ENCODE measurements at places on chromosomes 16 and 17. TPM values are rescaled to one million over a fixed set of nuclear protein-coding genes. Genes with fewer than 3 reads are reported as not detected.

DNA sequence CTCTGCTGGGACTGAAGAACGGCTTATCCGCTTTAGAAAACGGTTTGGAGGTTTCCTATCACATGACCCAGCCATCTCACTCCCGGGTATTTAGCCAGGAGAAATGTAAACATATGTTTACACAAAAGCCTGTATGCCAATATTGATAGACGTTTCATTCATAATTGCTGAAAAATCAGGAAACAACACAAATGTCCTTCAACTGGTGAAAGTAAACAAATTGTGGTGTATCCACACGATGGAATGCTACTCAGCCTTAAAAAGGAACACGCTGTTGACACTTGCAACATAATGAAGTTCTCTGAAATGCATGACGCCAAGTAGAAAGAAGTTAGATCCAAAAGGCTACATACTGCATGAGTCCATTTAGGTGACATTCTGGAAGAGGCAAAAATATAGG, 157.6 kb downstream of the SLC39A11 start:
- H3K4me1 ChIP-seq, result peaks cover 8% of the 10 kb centered on the region
- H3K27ac ChIP-seq, result no peak overlapping the region
- no peaks in the 10 kb centered on the region for H3K27me3 ChIP-seq
- H3K36me3 ChIP-seq, result no peaks in the 10 kb centered on the region
- H3K4me3 ChIP-seq, result no peak overlapping the region

Gene SOCS3
- 218 TPM for total RNA-seq

Gene SALL1
- not detected for total RNA-seq

Gene TERF2IP
- total RNA-seq, result 133 TPM

- no peaks in the 10 kb centered on the region for H3K4me1 ChIP-seq
- no peak overlapping the region for H3K27ac ChIP-seq
- H3K4me3 ChIP-seq, result no peak overlapping the region
- DNase-seq, result no peak
- no peaks in the 10 kb centered on the region for H3K36me3 ChIP-seq
These were observed 3.1 kb downstream of the CHST5 start for GRCh38 chr16:75532791-75533190.

DNA sequence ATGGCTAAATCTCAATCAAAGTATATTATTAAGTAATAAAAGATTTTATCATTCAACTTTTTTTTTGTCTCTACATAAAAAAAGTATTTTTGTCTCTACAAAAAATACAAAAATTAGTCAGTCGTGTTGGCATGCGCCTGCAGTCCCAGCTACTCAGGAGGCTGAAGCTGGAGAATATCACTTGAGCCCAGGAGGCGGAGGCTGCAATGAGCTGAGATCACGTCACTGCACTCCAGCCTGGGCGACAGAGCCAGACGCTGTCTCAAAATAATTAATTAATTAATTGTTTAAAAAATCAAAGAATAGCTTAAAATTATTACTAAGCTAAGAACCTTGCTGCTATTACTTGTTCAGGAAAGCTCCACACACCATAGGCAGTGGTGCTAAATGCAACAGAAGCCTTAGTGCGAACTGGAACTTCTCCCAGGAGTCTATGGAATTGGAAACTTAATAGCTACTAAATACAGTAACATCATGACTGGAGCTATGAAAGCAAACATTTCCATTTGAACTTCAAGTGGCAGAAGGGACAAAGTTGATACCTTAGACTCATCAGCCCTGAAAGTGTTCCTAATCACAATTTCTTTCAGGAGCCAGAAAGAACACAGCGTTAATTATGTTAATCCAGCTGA, 22.6 kb downstream of the ADCY9 start:
- DNase-seq, result no peak
- H3K4me3 ChIP-seq, result no peak overlapping the region
- no peak overlapping the region for H3K27ac ChIP-seq
- no peaks in the 10 kb centered on the region for H3K36me3 ChIP-seq
- H3K27me3 ChIP-seq, result no peaks in the 10 kb centered on the region
- no peaks in the 10 kb centered on the region for H3K4me1 ChIP-seq

DNA sequence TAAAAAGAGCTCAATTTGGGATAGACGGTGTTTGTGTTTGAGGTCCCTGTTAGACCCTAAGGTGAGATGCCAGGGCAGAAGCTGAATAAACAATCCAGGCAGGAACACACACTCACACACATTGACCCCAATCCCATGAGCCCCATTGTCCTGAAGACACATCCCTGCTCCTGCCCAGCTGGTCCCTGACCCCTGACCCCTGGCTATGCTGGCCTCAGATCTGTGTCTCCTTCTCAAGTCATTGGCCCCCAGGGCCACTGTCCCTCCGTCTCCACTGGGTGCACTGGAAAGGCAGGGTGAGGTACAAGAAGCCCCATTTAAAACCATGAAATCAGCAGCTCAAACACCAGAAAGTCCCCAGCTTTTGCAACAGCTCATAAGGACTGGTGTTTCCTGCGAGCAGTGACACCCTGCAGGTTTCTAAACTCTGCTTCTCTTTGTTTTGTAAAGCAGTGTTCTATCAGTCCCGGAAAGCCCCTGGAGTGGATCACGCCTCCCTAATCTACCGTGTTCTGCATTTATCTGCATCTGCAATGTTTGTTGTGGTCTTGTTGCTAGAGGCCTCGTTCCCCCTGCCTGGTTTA, 18.0 kb upstream of the ASGR2 start:
- H3K36me3 ChIP-seq, result no peaks in the 10 kb centered on the region
- peak; percentile 59 for DNase-seq
- peaks cover 9% of the 10 kb centered on the region for H3K4me1 ChIP-seq
- H3K4me3 ChIP-seq, result peak overlapping the region; percentile 41
- peak overlapping the region; percentile 61 for H3K27ac ChIP-seq

Gene SLC52A1
- total RNA-seq, result 0.22 TPM

DNA sequence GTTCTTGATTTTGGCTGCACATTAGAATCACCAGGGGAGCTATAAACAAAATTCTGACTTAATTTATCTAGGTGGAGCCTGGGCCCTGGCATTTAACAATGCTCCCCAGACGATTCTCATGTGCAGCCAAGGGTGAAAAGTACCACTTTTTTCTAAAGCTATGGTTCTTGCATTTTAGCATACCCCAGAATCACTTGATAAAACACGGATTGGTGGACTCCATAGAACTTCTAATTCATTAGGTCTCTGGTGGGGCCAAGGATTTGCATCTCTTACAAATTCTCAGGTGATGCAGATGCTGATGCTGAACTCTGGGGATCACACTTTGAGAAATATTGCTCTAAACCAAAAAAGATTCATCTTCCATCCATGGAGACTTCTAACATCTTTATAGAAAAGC, 74.5 kb downstream of the RPGRIP1L start:
- no peaks in the 10 kb centered on the region for H3K4me1 ChIP-seq
- no peak overlapping the region for H3K4me3 ChIP-seq
- no peaks in the 10 kb centered on the region for H3K27me3 ChIP-seq
- DNase-seq, result no peak

- H3K4me3 ChIP-seq, result no peak overlapping the region
- H3K36me3 ChIP-seq, result no peaks in the 10 kb centered on the region
- DNase-seq, result no peak
- no peaks in the 10 kb centered on the region for H3K4me1 ChIP-seq
These were observed 3.7 kb downstream of the TNS4 start for GRCh38 chr17:40497695-40498094.

DNA sequence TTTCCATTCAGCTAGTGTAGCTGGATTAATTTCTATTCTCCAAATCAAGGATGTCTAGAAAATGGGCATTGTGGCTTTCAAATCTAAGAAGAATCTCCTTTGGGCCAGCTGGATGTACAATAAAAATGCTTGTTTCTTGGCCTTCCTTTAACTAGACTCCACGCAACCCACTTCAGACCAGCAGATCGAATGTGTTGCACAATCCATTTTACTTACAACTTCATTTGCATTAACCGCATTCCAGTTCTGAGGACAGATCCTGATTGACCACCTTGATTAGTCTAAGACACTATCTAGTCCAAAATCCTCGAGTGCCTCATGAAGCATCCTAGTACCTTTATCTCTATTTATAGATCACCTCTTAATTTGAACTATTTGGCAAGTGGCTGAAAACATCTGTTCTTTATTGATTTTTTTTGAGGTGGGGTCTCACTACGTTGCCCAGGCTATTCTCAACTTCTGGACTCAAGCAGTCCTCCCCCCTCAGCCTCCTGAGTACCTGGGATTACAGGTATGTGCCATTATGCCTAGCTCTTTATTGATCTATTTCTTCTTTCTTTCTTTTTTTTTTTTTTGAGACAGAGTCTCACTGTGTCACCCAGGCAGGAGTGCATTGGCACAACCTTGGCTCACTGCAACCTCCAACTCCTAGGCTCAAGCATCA, 20.3 kb upstream of the HAS3 start:
- no peaks in the 10 kb centered on the region for H3K27me3 ChIP-seq
- H3K36me3 ChIP-seq, result peaks cover 15% of the 10 kb centered on the region
- H3K4me3 ChIP-seq, result no peak overlapping the region
- DNase-seq, result no peak
- peaks cover 8% of the 10 kb centered on the region for H3K4me1 ChIP-seq
- no peak overlapping the region for H3K27ac ChIP-seq

DNA sequence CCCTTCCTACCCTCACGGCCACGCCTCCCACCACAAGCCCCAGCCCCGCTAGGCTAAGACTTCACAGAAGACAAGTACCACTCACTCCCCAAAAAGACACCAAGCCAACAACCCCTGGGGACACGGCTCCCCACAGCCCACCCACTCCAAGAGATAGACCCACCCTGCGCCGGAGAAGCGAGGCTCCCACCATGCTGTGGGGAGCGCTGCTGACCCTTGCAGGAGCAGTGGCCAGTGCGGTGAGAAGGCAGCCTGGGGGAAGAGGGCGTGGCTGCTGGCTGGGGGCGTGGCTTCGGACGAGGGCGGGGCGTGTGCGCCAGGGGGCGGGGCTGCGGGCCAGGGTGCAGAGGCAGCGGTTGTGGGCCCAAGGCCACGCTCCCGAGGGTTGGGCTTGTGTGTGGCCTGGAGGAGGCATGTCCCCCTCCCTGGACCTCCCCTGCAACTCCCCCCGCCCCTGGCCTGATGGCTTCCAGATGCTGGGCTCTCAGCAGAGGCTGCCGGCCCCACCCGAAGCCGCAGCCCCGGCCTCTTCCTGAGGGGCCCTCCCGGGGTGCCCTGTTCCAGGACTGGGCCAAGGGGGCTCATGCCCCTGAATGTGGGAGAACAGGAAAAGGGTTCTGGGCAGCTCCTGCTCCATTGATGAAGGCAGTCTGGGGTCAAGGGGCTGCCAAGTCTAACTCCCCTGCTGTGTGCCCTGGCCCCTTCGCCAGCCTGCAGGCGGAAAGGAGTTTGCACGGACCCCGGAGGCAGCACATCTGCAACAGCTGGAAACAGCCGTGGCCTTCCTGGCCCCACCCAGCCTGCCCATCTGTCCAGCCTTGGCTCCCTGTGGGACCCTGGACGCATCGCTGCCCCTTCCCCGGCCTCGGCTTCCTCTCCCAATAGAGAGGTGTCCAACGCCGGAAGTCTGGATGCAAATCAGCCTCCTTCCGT, 9.1 kb downstream of the TFAP4 start:
- no peaks in the 10 kb centered on the region for H3K4me1 ChIP-seq
- peaks cover 12% of the 10 kb centered on the region for H3K36me3 ChIP-seq
- no peaks in the 10 kb centered on the region for H3K27me3 ChIP-seq
- DNase-seq, result no peak

Gene C16orf54
- total RNA-seq, result 89.4 TPM

GRCh38 chr17:42002792-42003301, 14.4 kb downstream of the DNAJC7 start:
- H3K4me3 ChIP-seq, result no peak overlapping the region
- no peak for DNase-seq
- H3K4me1 ChIP-seq, result no peaks in the 10 kb centered on the region
- no peak overlapping the region for H3K27ac ChIP-seq

Gene RETREG3
- total RNA-seq, result 116 TPM

GRCh38 chr17:72898725-72899124, 193.8 kb downstream of the SLC39A11 start:
- no peaks in the 10 kb centered on the region for H3K27me3 ChIP-seq
- H3K27ac ChIP-seq, result no peak overlapping the region
- H3K4me3 ChIP-seq, result no peak overlapping the region
- H3K4me1 ChIP-seq, result no peaks in the 10 kb centered on the region
- DNase-seq, result no peak

Gene EVPLL
- not detected for total RNA-seq

DNA sequence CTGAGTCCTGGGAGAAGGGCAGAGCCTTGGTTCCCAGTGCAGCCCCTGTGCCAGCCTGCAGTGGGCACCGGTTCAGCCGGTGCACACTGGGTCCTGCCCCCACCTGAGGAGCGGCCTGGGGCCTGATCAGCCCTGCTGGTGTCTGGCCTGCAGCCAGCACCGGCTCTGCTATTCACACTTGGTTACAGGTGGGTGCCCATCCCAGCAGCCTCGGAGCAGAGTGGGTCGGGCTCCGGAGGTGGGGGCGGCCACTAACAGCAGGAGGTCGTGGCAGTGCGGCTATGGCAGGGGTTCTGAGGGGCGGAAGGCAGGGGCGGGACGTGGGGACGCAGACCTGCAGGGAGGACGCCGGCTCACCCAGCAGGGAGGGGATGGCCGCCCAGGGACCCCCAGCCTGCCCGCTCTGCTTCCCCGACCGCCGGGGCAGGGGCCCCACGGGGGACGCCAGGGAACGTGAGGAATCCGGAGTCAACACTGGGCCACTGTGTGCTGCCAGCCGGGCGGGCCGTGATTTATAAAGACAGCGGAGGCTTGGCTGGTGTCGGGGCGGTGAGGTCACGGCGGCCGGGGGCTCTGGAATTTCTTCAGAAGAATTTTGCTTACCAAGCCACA, 20.3 kb downstream of the METRNL start:
- H3K27me3 ChIP-seq, result no peaks in the 10 kb centered on the region
- H3K4me1 ChIP-seq, result peaks cover 14% of the 10 kb centered on the region
- no peak overlapping the region for H3K27ac ChIP-seq
- H3K36me3 ChIP-seq, result no peaks in the 10 kb centered on the region

- no peaks in the 10 kb centered on the region for H3K36me3 ChIP-seq
- no peaks in the 10 kb centered on the region for H3K4me1 ChIP-seq
- no peak for DNase-seq
- no peak overlapping the region for H3K27ac ChIP-seq
- H3K27me3 ChIP-seq, result peaks cover 3% of the 10 kb centered on the region
These were observed 90.1 kb upstream of the KCNJ18 start for GRCh38 chr17:21602176-21602575.

DNA sequence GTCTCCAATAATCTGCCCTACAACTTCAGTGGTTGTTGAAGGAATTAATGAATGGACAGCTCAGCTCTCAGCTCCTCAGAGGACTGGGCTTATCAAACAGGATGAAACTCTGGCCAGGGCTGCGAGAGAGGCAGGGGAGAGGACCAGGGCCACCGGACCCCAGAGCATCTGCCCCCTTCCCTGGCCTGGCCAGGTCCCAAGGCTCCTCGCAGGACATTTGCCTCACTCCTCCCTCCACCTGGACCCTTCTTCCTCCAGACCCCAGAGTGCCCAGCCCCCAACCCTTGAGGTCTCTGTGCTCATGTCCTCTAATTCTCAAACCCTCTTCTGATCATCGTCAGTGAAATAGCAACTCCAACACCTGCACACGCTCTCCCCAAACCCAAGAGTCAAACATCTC, 3.7 kb downstream of the CD300C start:
- no peaks in the 10 kb centered on the region for H3K27me3 ChIP-seq
- H3K36me3 ChIP-seq, result no peaks in the 10 kb centered on the region
- H3K4me1 ChIP-seq, result no peaks in the 10 kb centered on the region

GRCh38 chr17:79071161-79071740, 3.4 kb upstream of the ENGASE start:
- no peak overlapping the region for H3K4me3 ChIP-seq
- no peak overlapping the region for H3K27ac ChIP-seq
- no peaks in the 10 kb centered on the region for H3K36me3 ChIP-seq
- peaks cover 11% of the 10 kb centered on the region for H3K4me1 ChIP-seq
- no peaks in the 10 kb centered on the region for H3K27me3 ChIP-seq
- DNase-seq, result no peak

Gene KRT16
- not detected for total RNA-seq

- H3K36me3 ChIP-seq, result no peaks in the 10 kb centered on the region
- no peak overlapping the region for H3K27ac ChIP-seq
- H3K4me1 ChIP-seq, result no peaks in the 10 kb centered on the region
These were observed 444.7 kb downstream of the HS3ST3B1 start for GRCh38 chr17:14745541-14745940.

GRCh38 chr17:47376247-47376646, 52.5 kb downstream of the EFCAB13 start:
- H3K36me3 ChIP-seq, result peaks cover 3% of the 10 kb centered on the region
- peaks cover under 1% of the 10 kb centered on the region for H3K27me3 ChIP-seq

Data from CD4-positive, CD25-positive, alpha-beta regulatory T cell (primary cell).